PC-3 (cell line): ENCODE measurements at places on chromosomes 2 and 18. TPM values are rescaled to one million over a fixed set of nuclear protein-coding genes. Genes with fewer than 3 reads are reported as not detected.

- no peak overlapping the region for H3K4me3 ChIP-seq
- H3K4me1 ChIP-seq = no peaks in the 10 kb centered on the region
- no peaks in the 10 kb centered on the region for H3K27me3 ChIP-seq
- no peak overlapping the region for H3K27ac ChIP-seq
Observed at GRCh38 chr2:24463271-24463670, 27.8 kb upstream of the NCOA1 start.

GRCh38 chr18:57436191-57436964 is 1.2 kb downstream of the ONECUT2 start:
- H3K36me3 ChIP-seq = no peaks in the 10 kb centered on the region
- H3K4me3 ChIP-seq = peak overlapping the region; percentile 61
- DNase-seq = no peak
- peaks cover 41% of the 10 kb centered on the region for H3K27me3 ChIP-seq
- H3K27ac ChIP-seq = no peak overlapping the region
- peaks cover 4% of the 10 kb centered on the region; the same call in 1 of the 2 replicates for H3K4me1 ChIP-seq

DNA sequence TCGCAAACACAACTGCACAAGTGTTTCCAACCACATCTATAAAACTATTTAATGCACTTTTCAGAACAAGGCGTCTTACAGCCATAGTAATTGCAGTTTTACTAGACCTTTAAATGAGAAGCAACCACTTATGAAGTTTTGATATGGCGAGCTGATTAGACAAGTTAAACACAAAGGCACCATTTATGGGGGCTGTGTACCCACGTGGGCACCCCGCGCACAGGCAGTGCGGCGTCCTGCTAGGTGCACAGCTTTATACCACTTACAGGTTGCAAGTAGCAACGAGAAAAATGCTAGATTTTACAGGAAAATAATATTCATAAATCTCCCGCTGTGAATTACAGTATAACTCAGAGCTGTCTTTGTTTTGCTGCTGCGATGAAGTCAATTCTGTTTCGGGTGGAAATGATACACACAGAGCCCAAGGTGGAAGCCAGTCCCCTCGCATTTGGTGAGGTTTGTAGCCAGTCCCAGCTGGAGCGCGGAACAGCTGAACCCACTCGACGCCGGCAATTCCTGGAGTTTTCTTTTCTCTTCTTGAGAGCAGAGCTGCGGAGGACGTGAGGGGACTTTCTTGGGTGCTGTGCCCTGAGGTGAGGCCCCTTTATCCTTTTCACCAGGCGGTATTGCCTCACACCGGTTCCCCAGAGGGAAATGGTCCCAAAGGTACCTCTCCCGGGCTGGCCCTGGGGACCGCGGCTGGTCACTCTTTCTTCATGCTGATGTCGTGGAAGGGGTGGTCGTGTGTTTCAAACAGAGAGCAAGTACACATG is 76.7 kb downstream of the PTGR3 start:
- DNase-seq = no peak
- H3K4me3 ChIP-seq = peak overlapping the region; percentile 55
- no peaks in the 10 kb centered on the region for H3K36me3 ChIP-seq
- peaks cover 28% of the 10 kb centered on the region for H3K27me3 ChIP-seq
- no peak overlapping the region for H3K27ac ChIP-seq

The SCN9A gene
- total RNA-seq = 3.4 and 7.0 TPM in 2 replicates

- DNase-seq = no peak
- no peak overlapping the region for H3K4me3 ChIP-seq
- H3K27ac ChIP-seq = no peak overlapping the region
- peaks cover 27% of the 10 kb centered on the region for H3K36me3 ChIP-seq
Observed at GRCh38 chr2:203394519-203395227, 66.5 kb downstream of the ABI2 start.

- no peaks in the 10 kb centered on the region for H3K27me3 ChIP-seq
- H3K4me1 ChIP-seq = peaks cover 5% of the 10 kb centered on the region
- DNase-seq = no peak
- H3K27ac ChIP-seq = no peak overlapping the region
Observed at GRCh38 chr2:62415019-62415431, 91.0 kb downstream of the TMEM17 start.

DNA sequence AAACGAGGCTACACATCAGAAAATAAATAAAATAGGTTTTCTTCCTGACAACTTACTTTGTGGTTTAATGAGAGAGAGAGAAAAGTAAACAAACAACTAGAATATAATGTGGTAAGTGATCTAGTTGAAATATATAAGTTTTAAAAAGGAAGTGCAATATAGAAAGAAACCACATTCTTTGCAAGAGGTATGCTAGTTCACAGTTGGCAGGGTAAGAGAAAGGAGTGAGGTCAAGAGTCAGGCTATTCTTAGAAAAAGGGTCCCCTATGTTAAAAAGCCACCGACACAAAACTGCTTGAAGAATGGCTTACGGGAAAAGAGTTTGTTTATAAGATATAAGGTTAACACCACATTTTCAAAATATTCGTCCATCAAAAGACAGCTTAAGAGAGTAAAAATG is 462.1 kb downstream of the ERBB4 start:
- no peaks in the 10 kb centered on the region for H3K36me3 ChIP-seq
- no peaks in the 10 kb centered on the region for H3K27me3 ChIP-seq
